GM12892 (cell line): ENCODE measurements at places on chromosomes 4 and X.
A peak's percentile ranks its signal among the peaks of the same experiment; 100 is the strongest.

DNA sequence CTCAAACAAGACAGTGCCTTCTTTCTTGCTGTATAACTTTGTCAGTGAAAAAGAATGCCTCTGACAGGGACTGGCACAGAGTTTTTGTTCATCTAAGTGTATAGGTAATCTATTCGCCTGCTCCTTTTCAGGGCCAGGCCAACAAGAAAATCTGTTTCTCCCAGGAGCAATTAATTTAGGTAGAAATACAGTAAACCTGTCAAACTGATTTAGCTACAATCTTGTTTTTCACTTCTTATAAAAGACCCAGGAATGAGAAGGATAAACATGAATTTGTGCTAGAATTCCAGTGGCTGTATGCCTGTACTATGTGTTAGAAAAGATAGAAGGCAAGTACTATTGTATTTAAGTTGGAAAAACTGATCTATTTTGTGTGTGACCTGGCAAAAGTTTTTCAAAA, 6.1 kb downstream of the TMA16 start:
- DNase-seq = no peak

GRCh38 chr4:176409627-176410026, 89.9 kb downstream of the SPCS3 start:
- DNase-seq = no peak

DNA sequence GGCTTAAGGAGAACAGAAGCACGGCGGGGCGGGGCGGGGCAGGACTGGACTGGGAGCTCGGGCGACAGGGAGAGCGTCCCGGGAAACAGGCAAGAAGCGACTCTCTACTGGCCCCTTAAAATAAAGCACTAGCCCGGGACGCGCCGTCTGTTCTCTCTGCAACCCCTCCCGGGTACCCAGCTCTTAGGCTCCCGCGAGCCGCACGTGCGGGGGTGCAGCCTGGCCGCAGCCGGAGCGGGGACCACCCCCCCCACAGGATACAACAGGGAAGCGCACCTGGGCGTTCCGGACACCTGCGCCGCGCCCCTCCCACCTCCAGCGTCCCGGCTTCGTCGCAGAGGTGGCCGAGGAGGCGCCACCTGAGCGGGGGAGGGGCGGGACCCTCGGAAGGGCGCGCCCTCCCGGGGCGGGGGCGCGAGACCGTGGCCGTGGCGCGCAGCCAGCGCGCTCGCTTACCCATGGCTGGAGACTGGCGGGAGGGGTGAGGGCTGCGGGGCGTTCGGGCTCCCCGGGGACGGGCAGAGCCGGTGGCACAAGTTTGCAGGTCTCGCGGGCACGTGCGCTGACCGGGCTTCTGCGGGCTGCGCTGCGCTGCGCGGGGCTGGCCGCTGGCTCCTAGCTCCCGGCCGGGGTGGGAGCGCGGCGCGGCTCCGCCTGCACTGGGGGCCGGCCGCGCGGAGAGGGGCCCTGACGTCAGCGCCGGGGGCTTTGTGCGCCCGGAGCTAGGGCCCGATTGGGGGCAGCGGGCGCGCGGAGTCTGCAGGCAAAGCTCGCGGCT, 91.5 kb downstream of the GEMIN8 start:
- no peak for DNase-seq

GRCh38 chr4:82774711-82775171, 23.9 kb downstream of the SCD5 start:
- DNase-seq = no peak

DNA sequence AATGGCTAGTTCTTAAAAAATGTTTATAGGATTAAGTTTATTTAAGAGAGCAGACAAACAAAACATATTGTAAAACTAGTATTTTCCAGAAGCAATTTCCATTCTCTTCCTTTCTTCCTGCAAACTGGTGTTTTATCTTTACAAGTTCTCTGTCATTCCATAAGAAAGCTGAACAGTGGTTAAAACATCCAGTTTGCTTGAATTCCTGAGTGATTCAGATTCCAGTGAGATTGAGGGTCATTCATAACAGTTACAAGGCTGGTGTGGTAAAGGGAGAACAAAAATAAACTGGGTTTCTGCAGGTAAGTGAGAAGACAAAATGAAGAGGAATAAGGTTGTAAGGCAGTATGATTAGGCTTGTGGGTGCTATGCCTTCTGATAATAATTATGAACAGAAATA, 544.8 kb upstream of the DIPK2B start:
- no peak for DNase-seq

- DNase-seq = no peak
Measured at GRCh38 chr4:8838961-8839431, 32.6 kb downstream of the HMX1 start.

DNA sequence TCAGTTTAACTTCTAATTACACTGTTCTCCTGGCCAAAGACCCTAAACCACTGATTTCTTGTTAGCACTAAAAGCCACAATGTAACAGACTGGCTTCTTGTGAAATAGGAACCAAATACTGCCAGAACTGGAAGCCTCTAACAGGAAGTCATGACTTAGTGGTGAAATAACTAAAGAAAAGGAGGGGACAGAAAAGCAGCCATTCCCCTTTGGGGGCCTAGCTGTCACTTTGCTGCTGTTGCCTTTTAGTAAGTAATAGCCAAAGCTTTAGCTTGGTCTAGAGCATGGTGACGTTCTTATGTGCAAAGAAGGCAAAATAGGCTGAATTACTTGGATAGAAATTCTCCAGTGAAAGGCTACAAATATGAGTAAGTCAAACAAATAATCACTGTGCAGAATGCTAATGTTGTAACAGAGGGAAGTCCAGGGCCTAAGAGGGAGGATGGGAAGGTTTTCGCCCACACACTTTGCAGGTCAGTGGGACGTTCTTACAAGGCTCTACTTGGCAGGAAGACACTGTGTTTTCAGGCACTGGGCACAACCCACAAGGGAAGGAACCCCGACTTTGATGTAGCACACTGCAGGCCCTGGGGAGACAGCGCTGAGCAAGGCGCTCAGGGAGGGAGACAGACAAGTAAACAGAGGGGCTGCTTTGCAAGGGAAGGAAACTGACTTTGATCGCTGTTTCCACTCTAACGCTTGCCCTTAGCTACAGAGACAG, 16.7 kb downstream of the GAB3 start:
- no peak for DNase-seq

GRCh38 chr4:105306820-105307219, 160.1 kb downstream of the TET2 start:
- DNase-seq = no peak

DNA sequence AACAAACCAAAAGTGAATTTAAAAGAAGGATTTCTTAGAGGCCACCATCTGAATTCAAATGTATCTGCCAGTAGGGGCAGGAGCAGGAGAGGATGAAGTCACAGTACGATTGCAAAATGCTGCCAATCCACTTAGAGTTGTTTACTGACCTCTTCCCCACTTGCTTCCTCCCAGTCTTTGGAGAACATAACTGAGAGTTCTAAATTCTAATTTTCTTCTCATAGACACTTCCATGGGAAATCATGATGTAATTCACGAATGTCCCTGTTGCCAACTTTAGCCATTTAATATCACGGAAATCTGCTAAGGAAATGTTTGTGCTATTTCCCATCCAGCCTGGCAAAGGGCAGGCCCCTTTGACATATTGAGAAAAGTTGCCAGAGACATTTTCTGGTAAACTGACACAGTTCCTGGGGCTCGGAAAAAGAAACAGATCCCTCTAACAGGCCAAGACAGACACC, 33.6 kb upstream of the NOCT start:
- no peak for DNase-seq

- no peak for DNase-seq
Measured at GRCh38 chrX:153794897-153795816, 689 bp downstream of the SSR4 start.

DNA sequence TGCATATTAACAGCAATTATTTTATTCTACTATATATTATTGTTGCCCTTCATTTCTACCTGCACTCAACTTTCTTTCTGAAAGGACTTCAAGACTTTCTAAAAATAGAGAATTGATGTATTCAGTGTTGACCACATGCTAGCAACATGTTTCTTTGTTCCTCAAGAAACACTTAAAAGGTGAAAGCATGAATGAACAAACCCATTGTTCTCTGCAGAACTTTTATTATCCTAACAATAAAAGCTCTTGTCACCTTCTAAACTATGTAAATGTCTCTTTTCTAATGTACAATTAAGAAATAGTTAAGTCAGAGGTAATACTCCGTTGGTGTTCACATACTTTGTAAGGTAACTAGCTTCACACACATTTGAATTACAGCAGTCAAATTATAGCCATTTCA, 638.7 kb downstream of the FSTL5 start:
- DNase-seq = no peak

- no peak for DNase-seq
Measured at GRCh38 chrX:69027181-69028005, 137.9 kb downstream of the PJA1 start.

GRCh38 chrX:54044126-54044876, at the start of gene PHF8:
Gene PHF8, minus strand, starts transcription at chrX:54044473. Its CDS starts 1,745 bp downstream, at chrX:54042728.
- peak; percentile 61 for DNase-seq

DNA sequence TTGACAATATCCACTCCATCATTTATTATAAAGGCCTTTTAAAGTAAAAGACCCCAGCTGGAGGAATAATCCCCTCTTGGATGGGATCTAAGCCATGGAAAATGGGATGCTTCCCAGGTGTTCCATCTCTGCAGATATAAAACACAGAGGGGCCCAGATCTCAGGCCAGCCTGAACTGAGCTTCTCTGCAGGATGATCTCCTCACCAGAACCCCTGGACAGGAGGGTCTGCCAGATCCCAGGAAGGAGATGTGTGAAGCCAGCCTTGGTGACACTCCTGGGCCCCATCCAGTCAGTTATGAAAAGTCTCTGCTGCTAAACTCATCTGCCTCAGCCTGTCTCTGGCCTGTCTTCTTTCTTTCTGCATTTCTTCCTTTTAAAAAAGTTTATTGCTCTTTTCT, 56.7 kb downstream of the HTRA3 start:
- DNase-seq = no peak

- DNase-seq = no peak
Measured at GRCh38 chr4:173182403-173182802, 13.8 kb downstream of the GALNT7 start.

DNA sequence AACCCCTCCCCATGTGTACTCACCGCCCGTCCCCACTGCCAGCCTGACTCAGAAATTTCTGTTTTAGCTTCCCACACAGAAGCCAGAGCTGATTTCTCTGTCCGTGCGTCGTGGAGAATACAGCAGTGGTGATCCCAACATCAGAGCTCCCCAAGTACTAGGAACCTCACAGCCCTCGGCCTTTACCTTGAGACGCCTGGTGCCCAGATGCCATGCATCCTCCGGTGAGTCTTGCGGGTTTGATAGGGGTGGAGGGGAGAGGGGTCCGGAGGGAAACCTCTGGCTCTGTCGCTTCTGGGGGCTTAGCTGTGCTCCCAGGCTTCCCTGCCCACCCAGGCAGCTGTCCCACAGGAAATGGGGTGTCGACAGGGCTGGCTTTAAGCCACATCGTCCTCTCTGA, 2.1 kb downstream of the LOC101059915 start:
- no peak for DNase-seq

GRCh38 chr4:148116264-148116663, 325.9 kb downstream of the NR3C2 start:
- DNase-seq = no peak

GRCh38 chr4:168490711-168491110, 6.1 kb upstream of the PALLD start:
- no peak for DNase-seq

DNA sequence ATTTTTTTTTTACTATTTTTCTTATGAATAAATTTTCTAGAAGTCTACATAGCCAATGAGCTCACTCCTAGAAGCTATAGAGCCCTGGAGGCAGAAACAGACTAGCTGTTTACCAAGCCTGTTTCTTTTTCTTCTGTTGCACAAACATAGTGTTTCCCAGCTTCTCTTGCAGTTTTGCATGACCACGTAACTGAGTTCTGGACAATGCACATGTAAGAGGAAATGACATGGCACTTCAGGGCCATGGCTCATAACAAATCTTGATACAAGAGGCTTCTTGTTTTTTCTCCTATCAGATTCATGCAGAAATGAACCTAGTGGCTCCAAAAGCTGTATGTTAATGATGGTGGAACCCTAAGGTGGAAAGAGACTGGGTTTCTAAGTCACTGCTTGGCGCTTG, 127.4 kb downstream of the ZNF330 start:
- DNase-seq = no peak

DNA sequence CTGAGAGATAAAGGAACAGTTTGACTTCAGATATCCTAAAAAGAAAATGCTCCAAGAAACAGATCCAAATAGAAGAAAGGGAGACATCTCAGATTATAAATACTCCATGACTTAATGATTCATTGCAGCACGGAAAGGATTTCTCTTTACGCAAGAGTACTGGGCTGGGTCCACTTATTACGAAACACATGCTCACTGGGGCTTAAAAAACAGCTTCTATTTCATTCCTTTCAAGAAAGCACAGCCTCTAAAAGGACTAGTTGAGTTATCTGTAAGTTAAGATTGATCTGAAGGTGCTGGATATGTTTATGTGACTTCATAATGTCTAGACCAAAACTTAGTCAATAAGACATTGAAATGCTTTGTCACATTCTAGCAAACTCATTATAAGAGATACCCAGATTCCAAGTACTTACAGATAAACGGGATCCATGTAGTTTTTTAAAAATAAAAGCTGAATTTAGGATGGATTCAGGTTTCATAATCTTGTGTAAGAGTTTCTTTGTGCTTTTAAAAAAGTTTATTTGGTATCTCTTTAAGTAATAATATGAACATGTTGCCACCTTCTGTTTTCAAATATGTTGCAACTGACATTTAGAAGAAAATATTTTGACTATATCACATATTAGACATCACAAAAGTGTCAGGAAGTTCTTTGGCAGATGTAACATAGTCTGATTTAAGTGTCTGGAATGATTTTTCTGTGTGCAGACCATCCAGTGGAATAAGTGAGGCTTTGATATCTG, 109.5 kb upstream of the MYOZ2 start:
- no peak for DNase-seq

DNA sequence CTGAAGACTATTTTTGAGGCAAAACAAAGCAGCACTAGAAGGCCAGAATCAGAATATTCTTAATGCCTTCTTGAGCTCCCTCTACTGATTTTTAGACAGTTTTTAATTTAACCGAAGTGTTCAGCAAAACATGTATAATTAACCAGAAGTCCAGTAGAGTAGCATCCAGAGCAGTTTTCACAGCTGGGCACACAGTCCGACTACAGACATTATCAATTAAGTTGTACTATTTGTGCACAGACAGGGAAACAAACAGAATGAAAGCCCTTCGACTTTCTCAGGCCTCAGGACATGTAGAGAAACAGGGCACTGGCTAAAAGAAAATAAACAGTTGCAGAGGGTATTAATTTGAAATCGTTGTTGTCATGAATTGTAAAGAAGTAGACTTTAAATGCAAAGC, 11.9 kb downstream of the FSTL5 start:
- no peak for DNase-seq

DNA sequence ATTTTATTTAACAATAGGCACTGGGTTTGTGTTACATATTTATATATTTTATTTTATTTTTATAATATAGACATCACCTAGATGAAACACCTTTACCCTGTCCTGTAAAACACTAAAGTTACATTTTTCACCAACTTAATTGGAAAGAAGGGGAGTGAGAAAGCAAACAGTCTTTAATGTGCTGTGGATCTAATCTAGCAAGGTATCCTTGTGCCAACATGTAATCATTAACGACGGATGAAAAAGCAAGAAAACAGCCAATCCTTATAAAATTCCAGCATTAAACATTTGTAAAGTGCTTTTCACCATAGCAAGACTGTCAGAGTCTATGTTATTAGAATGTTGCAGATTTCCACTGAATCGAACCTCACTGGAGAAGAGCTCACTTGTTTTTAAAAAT, 92.7 kb downstream of the HHIP start:
- no peak for DNase-seq

GRCh38 chr4:177923888-177924287, 481.7 kb upstream of the AGA start:
- DNase-seq = no peak
